ENCODE measurements at places on chromosomes 1 and 21.

GRCh38 chr1:109161858-109162606 is 48.1 kb downstream of the ELAPOR1 start:
- DNase-seq, result no peak

- DNase-seq, result no peak
Observed at GRCh38 chr1:159941141-159941540, 4.3 kb downstream of the IGSF9 start.

DNA sequence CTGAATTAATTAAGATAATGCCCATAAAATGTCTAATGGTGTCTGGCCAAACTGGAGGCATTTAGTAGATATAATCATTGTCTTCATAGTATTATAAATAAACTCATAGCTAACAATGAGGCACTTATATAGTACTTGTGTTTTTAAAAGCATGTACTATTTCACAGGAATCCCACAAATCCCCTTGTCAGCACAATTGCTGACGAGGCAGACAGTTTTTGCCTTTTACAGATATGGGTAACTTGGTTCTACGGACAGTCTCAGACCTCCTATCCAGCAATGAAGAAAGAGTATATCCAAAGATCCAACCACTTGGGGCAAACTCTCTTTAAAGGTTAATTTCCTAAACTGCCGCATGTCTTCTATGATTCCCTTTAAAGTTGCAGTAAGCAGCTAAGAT is 73.7 kb downstream of the ATP1B1 start:
- no peak for DNase-seq

DNA sequence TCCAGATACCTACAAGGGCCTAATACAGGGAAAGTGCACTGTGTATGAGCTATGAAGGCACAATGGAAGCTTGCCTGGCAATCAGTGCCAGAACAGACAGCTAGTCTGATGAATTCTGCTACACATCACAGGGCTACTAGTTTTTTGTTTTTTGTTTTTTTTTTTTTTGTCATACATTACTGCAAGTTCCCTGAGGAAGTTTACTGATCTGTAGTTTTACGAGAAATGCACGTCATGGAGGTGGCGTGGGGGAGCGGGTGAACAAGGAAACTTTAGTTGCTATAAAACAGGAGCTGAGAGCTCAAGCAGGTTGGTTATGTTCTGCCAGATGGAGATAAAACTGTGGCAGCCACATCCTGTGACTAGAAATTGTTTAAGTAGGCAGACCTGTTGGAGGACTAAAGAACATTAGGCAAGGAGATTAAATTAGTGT is 17.7 kb downstream of the PTPRC start:
- peak; percentile 48 for DNase-seq

DNA sequence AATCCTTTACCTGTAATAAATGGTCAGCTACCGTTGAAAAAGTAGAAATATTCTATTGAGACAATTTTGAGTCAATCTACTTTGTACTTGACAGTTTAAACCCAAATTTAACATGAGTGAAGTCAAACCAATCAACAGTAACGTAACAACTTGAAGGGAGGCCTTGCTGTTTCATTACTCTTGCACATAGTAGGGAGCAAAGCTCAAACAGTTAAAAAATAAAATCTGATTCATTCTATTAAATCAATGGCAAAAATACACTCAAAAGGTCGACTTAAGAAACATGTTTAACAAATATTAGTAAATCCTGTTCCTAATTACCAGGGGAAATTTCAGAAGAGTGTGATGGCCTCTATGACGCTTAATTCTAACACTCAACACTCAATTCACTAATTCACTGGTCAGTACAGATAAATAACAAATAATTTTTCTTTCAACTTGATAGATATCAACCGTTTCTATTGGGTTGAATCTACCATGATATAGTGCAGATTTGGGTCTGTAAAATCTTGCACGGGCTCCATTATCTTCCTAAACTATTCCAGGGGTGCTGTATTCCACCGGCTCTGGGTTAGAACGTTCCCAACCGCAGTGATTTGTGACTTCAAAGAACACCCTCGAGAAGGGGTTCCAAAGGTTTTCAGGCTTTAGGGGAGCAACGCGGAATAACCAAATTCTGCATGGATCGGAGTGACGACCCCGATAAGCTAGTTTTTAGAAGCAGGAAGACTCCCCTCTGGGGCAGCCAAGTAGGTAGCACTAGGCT is 1.4 kb downstream of the TARBP1 start:
- no peak for DNase-seq

- DNase-seq, result no peak
Observed at GRCh38 chr1:109263234-109263596, 13.9 kb downstream of the CELSR2 start.

- no peak for DNase-seq
Observed at GRCh38 chr1:167714098-167714438, 7.7 kb upstream of the MPZL1 start.

- no peak for DNase-seq
Observed at GRCh38 chr1:154391086-154391770, 13.9 kb upstream of the IL6R start.

- no peak for DNase-seq
Observed at GRCh38 chr1:17259233-17259873, 10.5 kb downstream of the PADI3 start.

DNA sequence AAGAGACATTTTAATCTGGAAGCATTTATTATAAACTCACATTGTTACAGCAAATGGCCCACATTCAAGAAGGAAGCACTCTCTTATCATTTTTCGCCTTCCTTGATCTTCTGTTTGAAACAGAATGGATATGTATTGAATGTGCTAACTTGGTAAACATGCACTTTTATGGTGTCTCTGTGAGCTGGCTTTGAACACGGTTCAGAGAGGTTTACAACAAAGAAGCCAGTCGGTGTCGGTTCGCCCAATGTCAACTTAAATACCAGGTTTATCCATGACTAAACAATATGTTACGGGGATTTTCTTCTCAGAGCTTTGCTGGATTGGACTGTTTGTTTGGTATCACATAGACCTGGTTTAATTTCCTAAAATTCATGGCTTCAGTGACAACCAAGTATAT is 226.4 kb downstream of the TGFB2 start:
- DNase-seq, result no peak

- DNase-seq, result no peak
Observed at GRCh38 chr1:214568328-214568727, 16.9 kb upstream of the PTPN14 start.

DNA sequence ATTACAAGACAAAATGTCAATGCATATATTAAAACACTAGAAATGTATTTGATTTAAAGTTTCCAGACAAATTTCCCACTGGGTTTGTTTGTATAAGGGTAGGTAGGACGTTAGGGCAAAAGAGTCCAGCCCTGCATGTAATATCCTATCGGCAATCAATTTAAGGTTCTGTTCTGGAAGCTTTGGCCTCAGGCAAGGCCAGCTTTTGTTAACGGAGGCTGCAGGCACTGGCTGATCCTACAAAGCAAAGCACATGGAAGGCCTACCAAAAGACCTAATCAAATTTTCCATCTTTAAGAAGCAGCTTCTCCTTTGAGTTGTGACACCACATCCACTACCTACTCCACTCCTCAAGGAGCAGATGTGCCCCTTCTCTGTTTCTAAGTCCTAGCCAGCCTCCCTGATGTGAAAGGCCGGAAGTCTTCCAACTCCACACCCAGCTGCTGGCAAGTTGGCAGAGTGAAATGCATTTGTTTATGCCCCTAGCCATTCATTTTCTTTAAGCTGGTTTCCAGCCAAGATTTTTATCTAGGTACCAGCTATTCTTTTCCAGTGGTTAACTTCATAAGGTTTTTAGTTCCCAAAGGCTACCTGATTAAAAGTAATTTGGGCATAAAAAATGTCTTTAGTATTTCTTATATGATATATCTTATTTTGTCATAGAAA is 452.6 kb downstream of the PTBP2 start:
- DNase-seq, result no peak

GRCh38 chr1:21904704-21905520 is 32.2 kb downstream of the HSPG2 start:
- DNase-seq, result no peak

DNA sequence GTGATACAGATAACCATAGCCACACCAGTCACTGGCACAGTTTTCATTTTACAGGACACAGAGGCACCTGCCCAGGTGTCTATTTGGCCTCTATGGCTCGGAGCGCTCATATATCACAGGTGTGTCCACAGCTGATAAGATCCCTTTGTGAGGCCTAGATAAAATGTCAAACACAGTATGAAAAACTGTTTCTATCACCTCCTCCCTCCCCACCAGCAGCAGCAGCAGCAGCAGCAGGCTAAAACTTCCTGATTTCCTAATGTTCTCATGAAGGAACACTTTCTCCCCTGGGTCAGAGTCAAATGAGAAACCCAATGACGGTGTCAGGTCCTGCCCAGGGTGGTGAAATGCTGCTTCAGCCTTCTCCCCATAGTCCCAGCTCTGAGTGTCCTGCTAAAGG is 24.4 kb downstream of the ELAPOR1 start:
- no peak for DNase-seq

DNA sequence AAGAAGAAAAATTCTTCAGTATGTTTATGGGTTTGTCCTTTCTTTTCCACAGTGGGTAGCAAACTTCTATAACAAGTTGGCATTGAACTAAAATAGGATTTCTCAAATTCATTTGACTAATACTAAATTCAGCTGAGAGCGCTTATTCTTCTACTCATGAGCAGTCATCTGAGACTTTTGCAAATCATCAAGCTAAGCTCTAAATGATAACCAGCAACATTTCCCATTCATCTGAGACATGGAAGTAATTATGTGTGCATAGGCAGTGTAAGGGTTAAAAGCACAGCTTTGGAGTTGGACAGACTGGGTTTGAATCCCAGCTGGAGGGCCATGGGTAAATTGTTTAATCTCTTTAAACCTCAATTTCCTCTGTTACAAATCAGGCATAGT is 18.3 kb upstream of the CNR2 start:
- DNase-seq, result no peak

GRCh38 chr1:212234431-212235395 is 50.5 kb upstream of the PPP2R5A start:
- no peak for DNase-seq

- DNase-seq, result no peak
Observed at GRCh38 chr1:228142701-228143136, 2.6 kb downstream of the GUK1 start.

DNA sequence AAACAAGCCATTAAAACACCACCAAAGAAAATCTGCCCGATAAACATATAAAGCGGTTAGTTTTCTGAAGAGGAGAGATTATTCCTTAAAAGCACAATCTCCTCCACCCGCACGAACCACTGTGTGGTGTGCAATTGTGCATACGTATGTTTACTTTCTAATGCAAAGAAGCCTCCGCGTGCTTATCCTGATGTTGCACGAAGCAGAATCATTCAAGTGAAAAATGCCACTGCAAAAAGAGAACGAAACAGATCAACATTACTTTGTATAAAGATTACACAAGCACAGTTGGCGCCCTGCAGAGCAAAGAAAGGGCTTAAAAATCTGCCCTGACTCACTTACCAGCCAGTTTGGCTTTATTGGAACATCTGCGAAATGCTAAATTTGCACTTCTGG is 166.8 kb downstream of the ZNF281 start:
- DNase-seq, result no peak

- no peak for DNase-seq
Observed at GRCh38 chr1:204894031-204894430, 23.4 kb downstream of the NFASC start.

DNA sequence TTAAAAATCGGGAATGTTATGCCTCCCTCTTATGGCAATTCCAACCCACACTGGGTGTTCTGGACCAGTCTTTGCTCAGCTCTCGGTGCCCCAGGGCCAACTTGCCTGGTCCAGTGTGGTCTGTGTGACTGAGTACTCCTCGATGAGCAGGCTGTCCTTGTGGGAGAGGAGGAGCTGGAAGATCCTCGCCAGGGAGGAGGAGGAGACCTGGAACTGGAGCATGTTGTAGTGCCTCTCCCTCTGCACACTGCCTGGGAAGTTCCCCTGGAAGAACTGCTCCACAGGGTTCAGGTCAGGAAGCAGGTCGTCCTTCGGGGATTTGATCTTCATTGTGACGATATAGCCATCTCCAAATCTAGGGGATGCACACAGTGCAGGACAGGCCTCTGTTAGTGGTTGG is 88.5 kb upstream of the GCLM start:
- DNase-seq, result no peak

DNA sequence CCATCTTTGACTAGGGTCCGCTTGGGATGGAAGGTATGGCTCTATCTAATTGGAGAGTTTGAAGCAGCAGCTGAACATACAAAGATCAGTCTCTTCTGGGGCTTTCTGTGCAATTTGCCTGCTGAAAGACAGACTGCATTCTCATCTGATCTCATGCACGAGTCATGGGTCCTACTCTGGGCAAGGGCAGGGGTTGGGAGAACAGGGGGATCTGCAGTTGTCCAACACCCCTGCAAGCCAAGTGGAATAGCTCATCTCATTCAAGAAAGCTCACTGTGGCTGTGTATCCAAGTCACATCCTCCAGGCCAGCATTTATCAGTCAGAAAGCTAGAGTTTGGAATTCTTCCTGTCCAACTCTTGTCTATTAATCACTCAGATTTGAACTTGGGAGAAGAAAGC is 177.2 kb upstream of the C8B start:
- DNase-seq, result no peak

DNA sequence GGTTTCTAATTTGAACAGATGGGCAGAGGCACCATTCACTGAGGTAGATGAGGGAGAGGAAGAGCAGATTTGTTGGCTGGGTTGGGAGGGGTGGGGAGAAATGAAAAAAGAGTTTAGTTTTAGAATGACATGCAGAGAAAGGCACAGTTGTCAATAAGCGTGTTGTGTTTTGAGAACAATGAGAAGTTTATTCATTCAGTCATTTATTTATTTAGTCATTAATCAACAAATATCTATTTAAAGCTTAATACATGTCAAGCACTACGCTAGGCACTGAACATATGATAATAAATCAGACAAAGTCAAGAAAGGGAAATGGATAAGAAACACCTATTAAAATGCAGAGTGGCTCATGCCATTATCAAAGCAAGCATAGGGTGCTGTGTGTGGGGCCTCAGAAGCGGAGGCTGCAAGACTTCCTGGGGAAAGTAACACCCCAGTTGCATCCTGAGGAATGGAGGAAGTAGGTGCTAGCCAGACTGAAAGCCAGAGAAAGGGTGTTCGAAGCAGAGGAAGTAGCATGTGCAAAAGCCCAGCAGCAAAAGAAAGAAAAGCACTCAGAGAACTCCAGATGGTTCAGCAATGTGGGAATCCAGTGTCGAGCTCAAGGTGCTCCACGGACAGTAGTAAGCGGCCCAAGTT is 114.1 kb downstream of the RNF220 start:
- no peak for DNase-seq

GRCh38 chr1:61220536-61220935 is 138.2 kb downstream of the NFIA start:
- DNase-seq, result no peak

- no peak for DNase-seq
Observed at GRCh38 chr1:23278717-23279116, 61.4 kb upstream of the HTR1D start.

DNA sequence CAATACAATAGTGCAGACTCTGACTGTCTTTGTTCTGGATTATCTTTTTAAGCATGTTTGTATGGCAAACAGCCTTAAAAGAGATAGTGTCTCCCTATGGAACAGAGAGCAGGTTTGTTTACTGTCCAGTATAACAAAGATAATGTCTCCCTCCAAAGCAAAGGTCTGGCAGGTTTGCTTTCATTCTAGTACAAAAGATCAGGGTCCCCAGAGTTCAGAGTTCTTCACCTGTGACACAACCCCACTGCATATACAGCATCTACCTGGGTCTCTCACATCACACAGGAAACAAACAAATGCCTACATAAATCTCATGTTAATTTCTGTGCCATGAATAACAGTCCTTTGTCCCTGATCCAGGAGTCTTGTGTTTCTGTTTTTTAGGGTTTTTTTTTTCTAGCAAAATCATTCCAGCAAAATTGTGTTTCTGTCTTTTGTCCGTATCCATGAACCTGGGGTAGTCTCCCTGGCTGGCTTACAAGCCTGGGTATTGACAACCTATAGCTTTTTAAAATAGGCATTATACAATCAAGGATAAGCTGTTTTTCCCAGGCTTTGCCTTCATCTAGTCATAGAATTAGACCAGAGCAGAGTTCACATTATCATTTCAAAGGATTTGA is 89.4 kb upstream of the PTBP2 start:
- no peak for DNase-seq
